ENCODE measurements at places on chromosomes 2 and 18.

GRCh38 chr2:129554373-129554772, 425.1 kb upstream of the RAB6C start:
- DNase-seq, result no peak

GRCh38 chr2:237297421-237298150, 116.4 kb downstream of the COL6A3 start:
- DNase-seq, result peak; percentile 1

GRCh38 chr2:109066917-109067597, 61.9 kb upstream of the SH3RF3 start:
- no peak for DNase-seq

DNA sequence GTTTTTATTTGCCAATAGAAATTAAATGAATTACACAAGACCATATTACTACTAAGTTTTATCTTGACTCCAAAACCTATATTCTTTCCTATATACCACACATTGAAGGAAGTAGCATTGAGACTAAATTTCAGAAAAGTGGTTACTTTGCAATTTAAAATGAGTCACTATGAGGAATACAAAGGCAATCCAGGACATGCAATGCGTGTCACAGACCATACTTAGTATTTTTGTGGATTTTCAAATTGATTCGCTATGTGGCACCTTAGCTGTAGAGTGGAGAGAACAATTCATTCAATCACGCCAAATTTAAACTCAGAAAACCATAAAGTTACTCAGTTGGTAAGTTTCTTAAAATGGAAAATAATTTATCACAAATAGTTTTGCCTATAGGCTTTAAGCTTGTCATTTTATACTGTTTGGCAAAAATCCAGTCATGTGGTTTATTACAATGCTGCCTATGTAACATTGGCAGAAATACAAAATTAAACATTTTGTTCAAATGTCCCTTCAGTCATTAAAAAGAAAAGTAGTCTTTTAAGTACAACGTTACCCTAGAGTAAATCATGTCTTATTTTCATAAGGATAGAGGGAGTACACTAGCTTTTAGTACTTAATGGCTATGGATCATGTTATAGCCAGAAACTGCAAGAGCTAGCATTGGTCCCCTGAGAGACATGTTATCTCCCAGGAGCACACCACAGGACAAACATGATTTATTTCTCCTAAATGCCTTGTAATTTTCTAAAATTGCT, 222.8 kb upstream of the CDH7 start:
- DNase-seq, result no peak

All from muscle of back (tissue), 13 donors.